Skeletal muscle cell (primary cell): ENCODE measurements at places on chromosomes 12 and 14.

- no peak for DNase-seq
Observed at GRCh38 chr12:6199531-6200255, 507 bp upstream of the CD9 start.

- DNase-seq: no peak
Observed at GRCh38 chr12:124732275-124733075, 131.2 kb downstream of the SCARB1 start.

DNA sequence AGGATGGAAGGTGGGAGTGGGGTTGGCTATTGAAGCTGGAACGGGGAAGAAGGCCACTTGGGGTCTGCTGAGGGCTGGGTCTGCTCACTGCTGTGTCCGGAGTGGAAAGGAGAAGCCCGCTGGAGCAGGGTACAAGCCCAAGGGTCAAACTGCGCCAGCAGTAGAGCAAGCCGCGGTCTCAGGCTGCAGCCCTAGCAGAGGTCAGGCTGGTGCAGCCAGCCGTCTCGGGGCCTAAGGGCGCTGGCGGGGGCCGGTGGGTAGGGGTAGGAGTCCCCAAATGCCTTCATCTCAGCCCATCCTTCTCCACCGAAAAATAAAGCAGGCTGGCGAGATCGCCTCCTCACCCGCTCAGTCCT lies 718 bp upstream of the JDP2 start:
- DNase-seq: no peak

GRCh38 chr14:93322929-93323599 lies 9.8 kb downstream of the BTBD7 start:
- no peak for DNase-seq
